ENCODE measurements at places on chromosomes 13 and 19.

GRCh38 chr19:3818918-3819317 is 32.7 kb upstream of the MATK start:
- DNase-seq = no peak

- DNase-seq = no peak
These were observed 721 bp downstream of the MED25 start for GRCh38 chr19:49818649-49819370.

DNA sequence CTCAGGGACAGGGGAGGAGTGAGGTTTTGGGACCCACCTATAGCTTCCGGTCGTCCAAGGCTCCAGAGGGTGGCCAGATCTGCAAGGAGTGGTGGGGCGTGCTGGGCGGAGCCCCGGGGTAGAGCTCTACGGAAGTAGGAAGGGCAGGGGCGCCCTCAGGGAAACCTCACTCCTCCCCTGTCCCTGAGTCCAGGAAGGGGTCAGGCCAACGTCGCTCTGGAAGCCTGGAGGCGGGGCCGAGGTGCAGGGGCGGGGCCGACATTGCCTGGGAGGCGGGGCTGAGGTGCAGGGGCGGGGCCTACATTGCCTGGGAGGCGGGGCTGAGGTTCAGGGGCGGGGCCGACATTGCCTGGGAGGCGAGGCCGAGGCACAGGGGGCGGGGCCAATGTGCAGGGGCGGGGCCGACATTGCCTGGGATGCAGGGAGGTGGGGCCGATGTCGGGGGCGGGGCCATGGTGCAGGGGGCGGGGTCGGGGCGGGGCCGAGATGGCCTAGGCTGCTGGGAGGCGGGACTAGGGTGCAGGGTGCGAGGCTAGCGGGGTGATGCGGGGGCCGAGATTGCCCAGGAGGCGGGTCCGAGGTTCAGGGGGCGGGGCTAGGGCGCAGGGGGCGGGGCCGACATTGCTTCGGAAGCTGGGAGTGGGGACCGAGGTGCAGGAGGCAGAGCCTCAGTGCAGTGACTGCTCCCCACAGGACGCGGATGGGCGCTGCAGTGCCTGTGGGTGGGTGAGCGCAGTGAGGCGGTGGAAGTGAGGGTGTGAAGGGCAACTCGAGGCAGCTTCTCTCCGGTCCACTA is 4.9 kb upstream of the PALM start:
- DNase-seq = peak; percentile 41

DNA sequence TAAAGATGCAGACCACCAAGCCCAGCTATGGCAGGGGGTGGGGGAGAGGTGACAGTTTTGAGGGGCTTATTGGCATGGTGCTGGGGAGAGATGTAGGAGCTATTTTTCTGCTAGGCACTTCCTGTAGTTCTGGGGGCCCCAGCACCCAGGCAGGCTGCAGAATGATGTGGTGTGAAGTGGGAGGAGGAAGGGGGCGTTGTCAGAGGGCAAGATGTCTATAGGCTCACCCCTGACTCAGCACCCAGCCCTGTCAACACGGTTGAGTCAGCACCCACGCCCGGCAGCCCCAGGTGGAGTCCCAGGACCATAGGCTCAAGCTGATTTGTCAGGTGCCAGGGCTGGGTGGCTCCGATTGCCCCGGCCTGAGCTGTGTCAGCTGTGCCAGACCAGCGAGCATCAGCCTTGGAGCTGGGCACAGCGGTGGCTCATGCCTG is 5.8 kb downstream of the KLF2 start:
- peak; percentile 92 for DNase-seq

DNA sequence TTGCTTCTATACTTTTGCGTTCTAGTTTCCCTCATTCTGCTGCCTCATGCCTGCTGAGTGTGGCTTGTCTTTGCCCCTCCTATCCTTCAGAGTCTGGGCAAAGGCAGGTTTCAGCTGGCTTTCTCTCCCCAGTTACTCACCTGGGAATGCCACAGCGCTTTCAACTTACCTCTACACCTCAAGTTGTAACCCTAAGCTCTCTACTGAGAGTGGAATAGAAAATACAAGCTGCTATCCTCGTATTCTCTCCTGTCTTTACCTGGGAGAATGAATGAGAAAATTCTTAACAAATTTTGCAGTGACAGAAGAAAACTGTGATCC is 316.3 kb upstream of the KLF12 start:
- DNase-seq = no peak

DNA sequence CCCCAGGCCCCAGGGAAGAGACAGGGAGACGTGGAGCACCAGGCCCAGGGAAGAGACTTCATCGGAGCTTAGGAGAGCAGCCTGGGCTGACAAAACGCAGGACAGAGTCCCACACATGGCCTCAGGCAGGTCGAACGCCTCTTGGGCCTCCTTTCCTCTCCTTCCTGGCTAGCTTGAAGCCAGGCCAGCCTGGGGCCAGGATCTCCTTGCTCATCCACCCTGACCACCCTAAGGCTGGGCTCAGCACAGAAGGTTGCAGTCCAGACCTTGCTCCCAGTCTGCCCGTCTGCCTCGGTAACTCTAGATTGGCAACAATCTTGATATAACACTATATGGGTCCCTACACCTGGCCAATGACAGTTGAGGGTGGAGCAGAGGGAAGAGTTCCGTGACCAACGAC is 10.1 kb downstream of the PPP6R1 start:
- DNase-seq = no peak

- DNase-seq = no peak
These were observed 1.4 kb downstream of the RAP2A start for GRCh38 chr13:97435323-97435722.

DNA sequence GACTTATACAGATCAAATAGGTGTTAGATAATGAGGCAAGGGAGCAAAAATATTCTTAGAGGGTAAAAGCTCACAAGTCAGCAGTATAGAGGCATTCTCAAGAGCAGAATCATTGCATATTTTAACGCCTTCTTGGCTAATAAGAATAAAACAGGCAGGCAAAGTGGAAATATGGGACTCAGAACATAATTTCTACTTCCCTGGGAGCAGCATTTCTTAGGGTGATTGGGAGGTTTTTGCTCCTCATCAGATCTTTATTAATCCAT is 39.6 kb downstream of the LHFPL6 start:
- no peak for DNase-seq

DNA sequence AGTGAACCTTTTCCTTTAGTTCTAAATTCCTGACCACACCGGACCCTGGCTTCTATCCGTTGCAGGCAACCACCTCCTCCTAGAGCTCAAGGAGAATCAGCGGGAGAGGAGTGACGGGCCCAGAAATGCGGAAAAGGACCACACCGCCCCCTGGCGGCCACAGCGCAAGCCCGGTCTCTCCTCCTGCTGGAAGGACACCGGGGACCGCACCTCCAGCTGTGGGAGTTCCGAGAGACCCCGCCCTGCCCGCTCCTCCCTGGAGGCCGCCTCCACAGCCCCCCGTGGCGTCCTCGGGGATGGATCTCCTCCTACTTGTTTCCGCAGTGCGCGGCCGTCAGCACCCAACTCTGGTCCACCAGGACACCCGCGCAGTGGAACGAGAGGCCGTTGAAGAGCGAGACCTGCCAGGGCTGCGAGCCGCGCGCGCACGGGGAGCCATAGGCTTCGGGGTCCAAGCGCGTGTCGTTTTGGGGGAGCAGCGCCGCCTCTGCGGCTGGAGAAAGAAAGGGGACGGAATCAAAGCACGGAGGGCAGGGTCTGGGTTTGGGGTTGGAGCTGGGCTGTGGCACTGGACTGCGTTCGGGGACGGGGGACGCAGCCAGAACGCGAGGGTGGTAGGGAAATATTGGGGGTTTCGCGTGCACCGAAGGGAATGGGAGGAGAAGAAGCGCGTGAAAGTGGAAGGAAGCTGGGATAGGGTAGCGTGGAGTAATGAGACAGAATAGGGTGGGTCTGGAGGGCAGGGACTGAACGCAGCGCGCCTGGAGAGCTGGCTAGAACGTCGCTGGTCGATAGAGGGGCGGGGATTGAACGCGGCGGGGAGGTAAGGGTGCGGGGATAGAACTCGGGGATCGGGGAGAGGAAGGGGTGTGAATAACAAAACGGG is 2.5 kb downstream of the KLK10 start:
- peak; percentile 14 for DNase-seq

- DNase-seq = no peak
These were observed 157.9 kb downstream of the RNF17 start for GRCh38 chr13:24921881-24922280.

GRCh38 chr13:79811170-79811569 is 330.2 kb downstream of the NDFIP2 start:
- no peak for DNase-seq

Data from brain microvascular endothelial cell (primary cell).